ENCODE measurements at places on chromosomes 7 and 10. TPM values are rescaled to one million over a fixed set of nuclear protein-coding genes. Genes with fewer than 3 reads are reported as not detected.

The NEUROD6 gene
- not detected for total RNA-seq

The DNAJC30 gene
- total RNA-seq: 10.5 TPM

The ADCK2 gene
- total RNA-seq: 23.2 TPM

The VAX1 gene
- not detected for total RNA-seq

The CPEB3 gene
- total RNA-seq: 7.4 TPM

The TUBAL3 gene
- 64.0 TPM for total RNA-seq

The OR6B1 gene
- not detected for total RNA-seq

The TMEM243 gene
- total RNA-seq: 13.8 TPM

The CDK1 gene
- 2.7 TPM for total RNA-seq

The SYT15 gene
- 3.2 TPM for total RNA-seq

The ELMO1 gene
- total RNA-seq: 9.7 TPM

The HGF gene
- total RNA-seq: 4.6 TPM

The TMEM26 gene
- total RNA-seq: 0.75 TPM

The GTF2IRD1 gene
- 12.7 TPM for total RNA-seq

The FAM180A gene
- total RNA-seq: 1.3 TPM

The ZNRF2 gene
- 53.3 TPM for total RNA-seq

The TWIST1 gene
- 1.3 TPM for total RNA-seq
